H4 (cell line): ENCODE measurements at places on chromosomes 1 and 21. TPM values are rescaled to one million over a fixed set of nuclear protein-coding genes. Genes with fewer than 3 reads are reported as not detected.
A peak's percentile ranks its signal among the peaks of the same experiment; 100 is the strongest.

DNA sequence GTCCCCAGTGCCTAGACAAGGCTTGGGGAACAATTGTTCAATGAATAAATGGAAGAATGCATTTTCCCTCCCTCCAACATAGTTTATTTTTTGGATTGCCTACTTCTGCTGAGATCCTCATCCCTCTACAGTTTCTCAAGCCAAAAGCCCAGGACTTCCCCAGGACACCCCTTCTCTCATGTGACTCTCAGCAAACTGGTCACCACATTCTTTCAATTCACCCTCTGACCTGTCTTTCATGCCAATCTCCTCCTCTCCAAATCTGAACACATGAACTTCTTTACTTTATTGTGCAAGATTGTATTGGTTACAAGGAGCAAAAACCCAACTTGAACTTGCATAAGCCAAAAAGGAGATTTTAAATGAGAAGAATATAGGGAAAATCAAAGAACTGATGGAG, 103.2 kb upstream of the JUN start:
- DNase-seq: no peak

DNA sequence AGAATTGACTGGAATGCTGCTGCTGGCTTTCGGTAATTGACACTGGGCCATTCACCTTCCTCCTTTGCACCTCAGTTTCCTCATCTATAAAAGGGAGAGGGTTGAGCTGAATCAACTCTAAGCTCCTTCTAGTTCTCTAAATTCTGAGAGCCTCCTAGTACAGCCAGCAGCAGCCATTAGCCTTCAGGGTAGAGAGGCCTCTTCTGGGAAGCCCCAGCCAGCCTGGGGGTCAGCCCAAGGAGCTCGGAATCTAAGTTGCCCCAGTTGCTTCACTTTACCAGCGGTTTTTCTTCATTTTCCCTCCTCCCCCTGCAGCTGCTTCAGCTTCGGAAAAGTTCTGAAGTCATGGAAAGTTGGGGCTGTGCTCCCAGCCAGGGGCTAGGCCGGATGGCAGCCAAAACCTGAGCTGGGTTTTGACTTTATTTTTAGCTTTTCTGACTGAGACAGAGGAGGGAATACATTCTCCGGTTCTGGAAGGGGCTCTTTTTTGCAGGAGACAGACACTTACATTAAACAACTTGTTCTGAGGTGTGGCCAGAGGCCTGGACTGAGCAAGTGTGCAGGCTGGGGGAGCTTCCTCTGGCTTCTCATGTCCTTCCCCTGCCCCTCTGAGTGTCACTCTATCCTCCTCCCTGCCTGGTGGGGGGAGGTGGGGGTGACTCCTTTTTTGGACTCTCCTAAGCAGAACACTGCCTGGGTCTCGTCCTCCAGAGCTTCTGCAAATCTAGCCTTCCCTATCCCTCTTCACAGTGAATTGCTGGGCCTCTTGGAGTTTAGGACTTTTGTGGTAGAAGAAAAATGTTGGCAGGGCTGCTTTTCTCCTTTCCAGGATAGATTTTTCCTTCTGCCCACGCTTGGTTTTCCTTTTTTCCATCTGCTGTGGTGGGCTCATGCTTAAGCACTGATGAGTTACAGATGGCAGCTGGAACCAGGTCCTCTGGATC, 14.4 kb downstream of the LMNA start:
- peak; percentile 48 for DNase-seq

GRCh38 chr21:22374218-22374969, 1376.2 kb downstream of the NCAM2 start:
- no peak for DNase-seq

GRCh38 chr1:76074321-76075187, at the start of gene ST6GALNAC3:
TSS of gene ST6GALNAC3 (plus strand) at chr1:76074746.
- peak; percentile 30 for DNase-seq

DNA sequence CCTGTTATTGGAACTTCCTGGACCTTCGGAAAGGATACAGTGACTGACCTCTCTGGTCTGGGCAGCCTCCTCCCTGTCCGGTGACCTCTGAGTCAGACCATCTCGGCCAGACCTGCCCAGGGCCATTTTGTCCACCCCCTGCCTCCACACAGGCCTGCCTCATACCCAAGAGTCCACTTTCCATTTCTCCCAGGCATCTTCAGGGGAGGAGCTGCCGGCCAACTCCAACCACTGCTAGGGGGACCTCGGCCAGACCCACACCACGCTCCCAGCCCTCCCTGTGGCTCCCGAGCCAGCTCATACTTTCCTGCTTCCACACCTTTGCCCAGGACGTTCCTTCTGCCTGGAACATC, 29.5 kb upstream of the RUNX3 start:
- no peak for DNase-seq

GRCh38 chr1:210441028-210441427, 112.3 kb downstream of the HHAT start:
- no peak for DNase-seq

CAMK2N1 gene
- 3.6 and 4.0 TPM in 2 replicates for total RNA-seq

DNA sequence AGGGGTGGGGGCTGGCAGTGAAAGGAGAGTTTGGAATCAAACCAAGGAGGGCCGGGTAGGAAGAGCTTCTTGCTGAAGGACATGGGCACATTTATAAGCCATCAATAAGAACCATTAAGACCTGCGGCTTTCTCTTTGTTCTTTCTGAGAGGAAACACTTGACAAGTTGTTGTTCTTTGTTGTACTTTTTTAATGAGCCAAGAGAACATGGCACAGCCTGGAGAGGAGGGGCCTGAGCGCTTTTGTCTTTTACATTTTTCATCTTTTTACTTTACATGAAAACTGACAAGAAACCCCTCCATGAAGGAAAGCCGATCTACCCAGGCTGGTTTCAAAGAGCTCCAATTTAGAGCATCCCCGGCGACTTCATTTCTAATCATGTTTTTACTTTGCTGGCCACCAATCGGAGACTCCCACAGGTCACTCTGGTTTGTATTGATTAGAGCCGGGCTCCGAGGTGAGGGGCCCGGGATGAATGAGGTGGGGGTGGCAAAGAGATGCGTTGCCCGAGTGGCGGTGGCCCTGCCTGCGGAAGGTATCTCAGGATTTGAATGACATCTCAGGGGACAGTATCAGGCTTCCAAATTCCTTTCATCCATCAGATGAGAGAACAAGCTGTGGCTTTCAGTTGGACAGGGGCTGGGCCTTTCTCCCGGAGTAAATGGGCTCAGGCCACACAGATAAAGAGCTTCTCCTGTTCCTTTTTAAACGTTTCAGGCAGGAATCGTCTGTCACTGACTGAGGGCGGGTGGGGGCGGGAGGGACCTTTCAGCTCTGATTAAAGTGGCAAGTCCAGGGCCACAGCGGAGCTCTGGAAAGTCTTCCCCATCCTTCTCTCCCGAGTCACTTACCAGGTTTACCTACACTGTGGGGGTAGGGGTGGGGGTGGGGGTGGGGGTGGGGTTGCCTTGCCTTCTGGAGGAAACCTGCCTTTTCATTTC, 138.8 kb upstream of the ARHGEF16 start:
- DNase-seq: no peak

- no peak for DNase-seq
Measured at GRCh38 chr1:234611847-234612351, 1.9 kb upstream of the IRF2BP2 start.

CELA2B gene
- not detected in 2 replicates for total RNA-seq

GRCh38 chr1:42420121-42420520, 35.7 kb downstream of the ZMYND12 start:
- DNase-seq: no peak

- DNase-seq: no peak
Measured at GRCh38 chr1:229296541-229296941, 25.6 kb downstream of the RAB4A start.

DNA sequence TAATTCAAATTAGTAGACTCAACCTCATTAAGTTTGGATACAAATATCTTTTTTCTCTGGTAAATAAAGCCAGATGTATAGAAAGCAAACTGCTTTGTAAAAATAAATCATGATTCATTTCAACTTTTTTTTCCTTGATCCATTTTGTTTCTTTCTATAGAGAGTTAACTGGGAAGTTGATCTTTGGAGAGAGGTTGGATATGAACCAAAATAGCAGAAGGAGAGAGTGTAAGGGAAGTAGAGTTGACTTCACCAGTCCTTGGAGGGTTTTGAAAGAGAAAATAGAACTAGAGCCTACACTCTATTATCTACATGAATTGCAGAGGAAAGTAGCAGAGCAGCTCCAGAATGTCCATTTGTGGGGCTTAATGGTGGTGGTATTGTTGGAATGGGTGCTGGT, 243.8 kb downstream of the ADGRL2 start:
- no peak for DNase-seq

RCSD1 gene
- not detected in 2 replicates for total RNA-seq

DNA sequence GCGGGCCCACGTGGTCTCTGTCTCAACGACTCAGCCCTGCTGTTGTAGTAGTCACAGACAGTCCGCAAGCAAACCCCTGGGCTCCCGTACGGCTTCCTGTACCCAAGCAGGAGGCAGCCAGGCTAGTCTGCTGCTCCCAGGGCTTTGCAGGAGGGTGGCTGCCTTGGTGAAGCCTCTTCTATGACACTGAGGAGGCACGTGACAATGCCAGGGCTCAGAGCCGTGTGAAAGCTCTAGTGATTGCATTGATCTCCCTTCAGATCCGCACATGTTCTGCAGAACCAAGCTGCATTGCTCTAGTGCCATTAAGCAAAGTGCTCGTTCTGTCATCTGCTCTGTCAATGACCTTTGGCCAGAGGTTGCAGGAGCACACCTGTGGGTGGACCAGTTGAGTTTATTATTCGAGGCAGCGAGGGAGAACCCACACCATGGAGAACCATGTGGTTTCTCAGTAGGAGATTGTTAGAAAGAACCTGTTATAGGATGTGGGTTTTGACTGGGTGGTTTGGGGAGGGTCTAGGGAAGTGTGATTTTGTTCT, 18.0 kb downstream of the UMODL1 start:
- DNase-seq: no peak

DNA sequence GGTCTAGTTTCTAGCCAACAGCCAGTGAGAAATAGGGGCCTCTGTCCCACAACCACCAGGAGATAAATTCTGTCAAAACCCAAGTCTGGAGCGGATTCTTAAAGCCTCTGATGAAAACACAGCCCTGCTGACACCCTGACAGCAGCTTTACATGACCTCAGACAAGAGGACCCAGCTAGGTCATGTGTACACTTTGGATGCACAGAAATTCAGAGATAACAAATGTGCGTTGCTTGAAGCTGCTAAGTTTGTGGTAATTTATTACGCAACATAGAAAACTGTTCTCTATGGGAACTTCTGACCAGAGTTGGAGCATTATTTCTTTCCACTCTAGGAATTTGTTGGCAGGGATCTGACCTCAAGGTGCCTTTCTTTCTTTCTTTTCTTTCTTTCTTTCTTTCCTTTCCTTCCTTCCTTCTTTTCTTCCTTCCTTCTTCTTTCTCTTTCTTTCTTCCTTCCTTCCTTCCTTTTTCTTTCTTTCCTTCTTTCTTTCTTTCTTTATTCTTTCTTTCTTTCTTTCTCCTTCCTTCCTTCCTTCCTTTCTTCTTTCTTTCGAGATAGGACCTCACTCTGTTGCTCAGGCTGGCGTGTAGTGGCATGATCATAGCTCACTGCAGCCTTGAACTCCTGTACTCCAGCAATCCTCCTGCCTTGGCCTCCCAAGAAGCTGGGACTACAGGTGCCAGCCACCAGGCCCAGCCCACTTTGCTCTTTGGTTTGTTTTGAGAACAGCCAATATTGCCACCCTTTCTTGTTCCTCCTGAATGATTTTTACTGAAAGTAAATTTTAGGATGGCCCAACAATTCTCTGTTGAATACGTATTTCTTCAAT, 14.9 kb upstream of the HMGCS2 start:
- peak; percentile 37 for DNase-seq

KRTAP19-8 gene
- not detected in 2 replicates for total RNA-seq

DNA sequence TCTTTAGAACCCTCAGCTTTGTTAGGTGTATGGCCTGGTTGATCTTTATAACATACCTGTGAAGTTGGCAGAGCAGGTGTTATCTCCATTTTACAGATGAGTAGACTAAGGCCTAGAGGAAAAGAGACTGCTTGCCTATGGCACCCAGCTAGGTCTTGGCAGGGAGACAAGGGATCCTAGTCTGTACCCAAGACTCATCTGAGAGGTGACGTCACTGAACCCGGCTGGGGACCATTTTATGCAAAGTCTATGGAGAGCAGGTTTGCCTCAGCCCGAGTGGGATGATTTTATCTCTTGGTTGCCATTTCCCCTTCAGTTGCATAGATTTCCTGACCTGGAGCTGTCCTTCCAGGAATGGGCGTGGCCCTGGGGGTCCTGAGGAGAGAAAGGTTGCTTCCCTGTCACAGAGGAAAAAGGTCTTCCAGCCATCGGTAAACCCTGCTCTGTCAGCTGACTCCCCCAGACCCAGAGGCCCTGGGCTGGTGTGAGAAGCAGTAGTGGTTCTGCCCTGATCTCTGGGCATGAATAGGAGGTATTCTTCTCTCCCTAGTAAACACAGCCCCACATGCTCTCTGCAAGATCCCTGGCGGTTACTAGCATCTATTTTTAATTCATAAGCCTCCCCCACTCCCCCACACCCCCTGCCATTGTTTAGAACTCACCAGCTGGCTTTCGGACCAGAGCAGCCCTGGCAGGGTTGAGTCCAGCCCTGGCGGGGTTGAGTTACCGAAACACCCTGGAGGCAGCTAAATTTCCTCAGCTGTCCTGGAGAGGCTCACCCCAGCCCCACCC, 19.6 kb downstream of the TMCC2 start:
- DNase-seq: peak; percentile 78

DNA sequence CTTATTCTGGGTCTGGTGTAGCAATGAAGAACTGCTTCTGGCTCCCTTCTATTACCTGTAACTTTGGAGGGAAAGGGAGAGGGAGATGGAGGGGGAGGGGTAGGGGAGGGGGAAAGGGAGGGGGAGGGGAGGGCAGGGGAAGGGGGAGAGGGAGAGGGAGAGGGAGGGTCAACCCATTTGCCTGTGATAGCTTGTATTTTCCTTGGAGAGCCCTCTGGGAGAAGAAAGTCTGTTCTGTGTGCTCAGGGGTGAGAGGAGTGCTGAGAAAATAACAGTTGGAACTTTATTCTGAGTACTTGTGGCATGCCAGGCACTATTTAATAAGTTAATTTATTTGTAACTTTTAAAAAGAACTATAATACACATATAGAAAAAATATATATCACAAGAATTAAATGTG, 70.7 kb upstream of the TSPAN2 start:
- DNase-seq: no peak

GRCh38 chr1:119590393-119590792, 57.7 kb downstream of the ZNF697 start:
- no peak for DNase-seq

DNA sequence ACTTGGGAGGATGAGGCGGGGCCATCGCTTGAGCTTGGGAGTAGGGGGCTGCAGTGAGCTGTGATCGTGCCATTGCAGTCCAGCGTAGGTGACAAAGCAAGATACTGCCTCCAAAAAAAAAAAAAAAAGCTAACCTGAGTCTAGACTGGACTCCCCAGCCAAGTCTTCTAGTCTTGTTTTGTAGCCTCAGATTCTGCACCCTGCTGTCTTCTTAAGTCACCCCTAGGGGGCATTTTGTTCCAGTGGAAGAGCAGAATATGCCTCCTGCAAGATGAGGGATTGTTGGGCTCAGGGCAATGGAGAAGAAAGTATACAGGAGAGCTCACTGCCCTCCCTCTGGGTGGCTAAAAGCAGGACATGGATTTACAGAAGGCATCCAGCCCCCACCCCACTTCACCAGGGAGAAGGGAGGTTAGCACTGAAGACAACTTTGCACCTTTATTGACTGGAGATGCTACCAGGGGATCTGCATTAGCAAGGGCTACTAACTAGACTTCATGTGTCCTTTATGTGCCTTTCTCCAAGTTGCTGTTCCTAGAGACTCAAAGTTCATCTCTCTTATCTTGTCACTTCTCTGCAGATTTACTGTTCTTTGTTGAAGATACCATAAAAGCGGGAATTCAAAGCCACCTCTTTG, 15.3 kb upstream of the RNF187 start:
- peak; percentile 38 for DNase-seq

GRCh38 chr1:154767315-154768240, 102.5 kb downstream of the KCNN3 start:
- DNase-seq: peak; percentile 32

EPHA8 gene
- total RNA-seq: 0.31 and 1.6 TPM in 2 replicates
